NCI-H524 treated with DMSO at 0.1 percent for 48 hours (cell line): ENCODE measurements at places on chromosomes 1 and 21.

- DNase-seq = no peak
Measured at GRCh38 chr1:110348771-110349170, 9.6 kb downstream of the RBM15 start.

DNA sequence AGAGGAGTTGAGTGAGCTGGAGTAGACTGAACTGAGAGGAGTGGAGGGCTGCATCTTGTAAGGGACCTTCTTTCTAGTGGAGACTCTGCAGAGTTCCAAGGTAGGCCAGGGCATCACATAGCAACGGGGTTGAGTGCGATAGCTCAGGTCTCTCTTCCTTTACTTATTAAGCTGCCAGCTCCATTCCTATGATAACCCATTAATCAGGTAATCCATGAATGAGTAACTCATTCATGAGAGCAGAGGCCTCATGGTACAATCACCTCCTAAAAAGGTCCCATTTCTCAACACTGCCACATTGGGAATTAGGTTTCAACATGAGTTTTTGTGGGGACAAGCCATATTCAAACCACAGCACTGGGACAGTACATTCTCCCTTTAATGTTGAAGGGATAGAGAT, 21.3 kb downstream of the VN1R5 start:
- DNase-seq = no peak

DNA sequence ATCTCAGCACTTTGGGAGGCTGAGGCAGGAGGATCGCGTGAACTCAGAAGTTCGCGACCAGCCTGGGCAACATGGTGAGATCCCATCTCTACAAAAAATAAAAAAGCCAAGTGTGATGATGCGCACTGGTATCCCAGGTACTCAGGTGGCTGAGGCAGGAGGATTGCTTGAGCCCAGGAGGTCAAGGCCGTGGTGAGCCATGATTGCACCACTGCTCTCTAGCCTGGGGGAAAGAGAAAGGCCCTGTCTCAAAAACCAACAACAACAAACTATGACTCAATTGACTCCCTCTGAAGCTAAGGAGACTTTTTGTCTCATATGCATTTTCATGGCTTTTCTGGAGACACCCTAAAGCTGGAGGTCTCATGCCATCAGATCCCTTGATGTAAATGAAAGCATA, 118.8 kb downstream of the CCDC185 start:
- DNase-seq = no peak

DNA sequence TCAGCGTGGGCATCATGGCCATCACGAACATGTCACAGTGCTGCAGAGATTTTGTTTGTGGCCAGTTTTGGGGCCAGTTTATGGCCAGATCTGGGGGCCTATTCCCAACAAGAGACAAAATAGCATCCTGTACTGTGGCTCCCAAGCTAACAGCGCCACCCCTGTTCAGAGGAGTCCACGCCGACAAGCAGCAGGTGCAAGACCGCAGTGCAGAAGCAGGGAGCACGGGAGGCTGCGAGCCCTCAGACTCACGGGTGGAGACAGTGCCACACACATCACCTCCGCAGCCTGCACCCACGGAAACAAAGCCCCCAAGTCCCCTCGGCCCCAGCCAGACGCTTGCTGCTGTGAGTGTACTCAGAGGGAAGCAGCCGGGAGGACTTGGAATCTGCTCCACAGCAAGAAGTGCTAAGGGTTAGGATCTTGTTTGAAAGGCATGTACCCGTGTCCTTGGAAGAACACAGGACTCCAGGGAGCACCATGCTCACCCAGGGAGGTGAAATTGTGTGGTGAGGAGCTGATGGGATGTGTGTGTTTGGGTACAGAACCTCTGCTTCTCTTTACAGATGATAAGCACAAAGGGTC, 7.1 kb downstream of the TCP10L start:
- no peak for DNase-seq
